ENCODE measurements at places on chromosomes 16 and 17. TPM values are rescaled to one million over a fixed set of nuclear protein-coding genes. Genes with fewer than 3 reads are reported as not detected.

GRCh38 chr17:47676510-47677165 is 17.3 kb upstream of the TBKBP1 start:
- peaks cover 77% of the 10 kb centered on the region for H3K36me3 ChIP-seq
- H3K4me3 ChIP-seq: no peak overlapping the region
- peak overlapping the region; percentile 2 for H3K27ac ChIP-seq
- DNase-seq: no peak
- H3K4me1 ChIP-seq: peaks cover 25% of the 10 kb centered on the region

DNA sequence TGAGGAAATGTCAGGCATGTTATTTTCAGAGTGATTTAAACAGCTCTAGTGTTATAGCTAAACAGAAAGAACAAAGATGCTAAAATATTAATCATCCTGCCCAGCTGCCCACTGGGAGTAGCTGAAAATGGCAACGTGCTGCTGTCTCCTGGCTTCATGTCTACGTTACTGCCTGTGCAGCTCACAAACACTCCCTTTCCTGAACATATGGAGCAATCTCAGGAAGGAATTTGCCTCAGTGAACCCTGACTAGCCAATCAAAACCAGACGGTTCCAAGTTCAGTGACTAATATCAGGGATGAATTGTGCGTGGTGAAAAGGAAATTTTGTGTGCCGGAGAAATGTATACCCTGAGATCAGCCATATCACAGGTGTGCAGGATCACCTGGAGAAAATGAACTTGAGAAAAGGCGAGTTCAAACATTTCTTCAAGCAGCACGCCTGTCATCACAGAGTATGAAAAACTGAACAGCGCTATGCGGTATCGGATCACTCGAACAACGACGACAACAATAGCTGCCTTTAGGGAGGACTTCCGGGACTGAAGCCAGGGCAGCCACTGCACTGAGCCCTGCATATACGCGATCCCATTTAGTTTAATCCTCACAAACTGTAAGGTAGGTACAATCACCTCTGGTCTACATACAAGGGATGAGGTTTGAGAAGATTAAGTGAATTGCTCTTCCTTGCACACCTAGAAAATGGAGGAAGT is 110.3 kb downstream of the STX8 start:
- H3K27ac ChIP-seq: no peak overlapping the region
- H3K4me1 ChIP-seq: peaks cover 20% of the 10 kb centered on the region
- H3K36me3 ChIP-seq: no peaks in the 10 kb centered on the region
- no peaks in the 10 kb centered on the region for H3K27me3 ChIP-seq
- no peak overlapping the region for H3K4me3 ChIP-seq

Gene GAS2L2
- total RNA-seq: 0.07 TPM

Gene MXRA7
- 3.8 TPM for total RNA-seq

All from activated naive CD4-positive, alpha-beta T cell treated with anti-CD3 and anti-CD28 coated beads for 36 hours (primary cell).